ENCODE measurements at places on chromosomes 7 and 10.

GRCh38 chr7:74174606-74175082, 488 bp downstream of the EIF4H start:
- peak; percentile 69 for DNase-seq

DNA sequence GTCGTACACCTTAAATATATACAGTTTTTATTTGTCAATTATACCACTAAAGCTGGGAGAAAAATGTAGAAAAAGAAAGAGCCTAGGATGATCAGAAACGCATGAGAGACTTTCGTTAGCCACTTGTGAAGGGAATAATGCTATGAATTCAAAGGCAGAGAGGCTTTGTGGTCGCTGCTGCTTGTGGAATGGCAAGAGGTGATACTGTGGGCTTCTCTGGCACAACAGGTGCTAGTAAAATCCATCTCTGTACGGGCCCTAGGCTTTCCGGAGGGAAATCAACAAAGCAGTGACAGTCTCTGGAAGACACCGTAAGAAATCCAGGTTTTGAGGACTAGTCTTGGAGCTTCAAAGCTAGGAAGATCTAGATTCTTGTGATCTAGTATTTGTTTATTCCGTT, 52.6 kb downstream of the LRRC72 start:
- no peak for DNase-seq

- DNase-seq = no peak
These were observed 26.3 kb downstream of the SAMD8 start for GRCh38 chr10:75137533-75138438.

GRCh38 chr7:37439653-37440026, 9.0 kb downstream of the ELMO1 start:
- DNase-seq = no peak

DNA sequence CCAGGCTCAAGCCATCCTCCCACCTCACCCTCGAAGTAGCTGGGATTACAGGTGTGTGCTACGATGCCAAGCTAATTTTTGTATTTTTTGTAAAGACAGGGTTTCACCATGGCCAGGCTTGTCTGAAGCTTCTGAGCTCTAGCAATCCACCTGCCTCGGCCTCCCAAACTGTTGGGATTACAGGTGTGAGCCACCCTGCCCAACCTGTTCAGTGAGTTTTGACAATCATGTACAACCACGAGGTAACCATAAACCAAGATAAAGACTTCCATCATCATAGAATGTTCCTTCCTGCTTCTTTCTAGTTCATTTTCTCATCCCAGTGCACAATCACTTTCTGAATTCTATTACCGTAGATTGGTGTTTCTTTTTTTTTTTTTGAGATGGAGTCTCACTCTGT, 30.5 kb upstream of the MKRN1 start:
- no peak for DNase-seq

GRCh38 chr10:60943316-60944057, 498 bp downstream of the RHOBTB1 start:
- DNase-seq = peak; percentile 75

- DNase-seq = no peak
These were observed 379.1 kb downstream of the ETV1 start for GRCh38 chr7:13610372-13610771.

- no peak for DNase-seq
These were observed 37.6 kb upstream of the MYL10 start for GRCh38 chr7:101666741-101667140.

DNA sequence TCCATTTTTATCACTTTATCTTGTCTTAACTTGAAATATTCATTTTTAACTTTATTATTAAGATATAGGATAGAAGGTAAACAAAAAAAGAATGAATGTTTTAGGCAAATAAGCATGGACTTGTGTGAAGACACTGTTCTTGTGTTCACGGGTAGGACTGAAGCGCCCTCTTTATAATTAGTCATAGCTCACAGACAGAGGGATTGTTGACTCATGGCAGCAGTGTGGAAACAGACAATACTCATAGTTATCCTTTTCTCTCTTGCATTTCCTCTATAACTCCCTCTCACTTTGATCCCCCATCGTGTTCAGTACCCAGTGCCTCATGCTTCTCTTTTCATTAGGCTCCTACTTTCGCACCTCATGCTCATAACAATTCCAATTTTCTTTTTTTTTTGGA, 731.8 kb downstream of the PHTF2 start:
- peak; percentile 23 for DNase-seq

Data from caudate nucleus (tissue), 63 donors.